Fibroblast of lung (primary cell): ENCODE measurements at places on chromosomes 4 and X.

GRCh38 chr4:92074839-92075238 lies 228.9 kb upstream of the GRID2 start:
- no peak for DNase-seq

DNA sequence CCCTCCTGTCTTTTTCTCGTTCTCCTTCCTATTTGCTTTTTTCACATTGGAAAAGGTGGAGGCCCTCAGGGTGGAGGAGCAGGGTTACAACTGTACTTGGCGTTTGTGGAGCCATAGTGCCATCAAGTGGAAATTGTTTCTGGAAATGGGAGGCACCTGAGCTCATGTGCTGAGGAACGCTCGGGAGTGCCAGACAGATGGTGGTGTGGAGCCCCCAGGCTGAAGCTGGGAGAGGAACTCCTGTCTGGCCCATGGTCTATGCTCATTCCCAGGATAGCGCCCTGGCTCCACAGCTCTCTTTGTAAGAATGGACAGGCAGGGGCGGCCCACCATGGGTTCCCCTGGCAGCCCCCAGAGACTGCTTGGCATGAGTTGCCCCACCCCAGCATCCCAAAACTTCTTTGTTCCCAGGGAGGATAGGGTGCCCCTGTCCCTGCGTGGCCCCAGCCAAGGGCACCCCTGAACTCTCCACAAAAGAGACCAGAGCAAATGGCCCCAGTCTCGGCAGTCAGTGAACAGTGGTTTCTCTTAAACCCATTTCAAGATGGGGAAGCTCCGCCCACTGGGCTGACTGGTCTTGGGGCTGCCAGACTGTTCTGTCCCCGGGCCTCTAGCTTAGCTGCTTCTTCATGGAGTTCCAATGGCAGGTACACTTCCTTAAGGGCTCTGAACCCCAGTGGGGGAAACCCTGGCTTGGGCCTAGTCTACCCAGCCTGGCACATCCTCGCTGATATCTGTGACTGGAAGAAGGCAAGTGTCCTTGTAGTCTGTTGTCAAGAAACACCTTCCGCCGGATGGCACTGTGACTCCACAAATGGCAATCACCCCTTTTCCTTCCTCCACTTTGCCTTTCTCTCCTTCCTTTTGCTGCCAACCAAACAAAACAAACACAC lies 70.1 kb downstream of the NBDY start:
- DNase-seq, result no peak

DNA sequence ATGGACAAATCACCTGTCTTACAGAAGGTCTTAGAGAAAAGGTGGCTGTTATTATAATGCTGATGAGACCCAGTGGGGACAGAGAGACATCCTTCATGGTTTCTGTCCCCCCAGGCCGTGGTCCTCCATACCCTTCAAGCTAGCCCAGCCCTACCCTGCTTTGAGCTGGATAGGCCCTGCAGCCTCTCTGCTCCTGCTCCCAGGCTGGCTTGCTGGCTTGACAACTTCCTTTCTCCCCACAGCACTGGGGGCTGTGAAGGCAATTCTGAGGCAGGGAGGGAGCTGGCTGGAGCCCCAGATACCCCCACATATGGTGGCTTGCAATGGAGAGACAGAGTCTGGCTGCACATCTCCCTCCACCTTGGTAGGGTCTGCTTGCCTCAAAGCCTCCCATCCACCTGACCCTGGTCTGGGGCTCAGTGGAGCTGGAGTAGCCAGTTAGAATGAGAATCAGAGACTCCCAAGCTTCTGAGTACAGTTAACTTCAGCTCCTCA lies 118.2 kb downstream of the PJA1 start:
- no peak for DNase-seq

GRCh38 chrX:118418811-118419251 lies 72.9 kb downstream of the WDR44 start:
- DNase-seq, result no peak

DNA sequence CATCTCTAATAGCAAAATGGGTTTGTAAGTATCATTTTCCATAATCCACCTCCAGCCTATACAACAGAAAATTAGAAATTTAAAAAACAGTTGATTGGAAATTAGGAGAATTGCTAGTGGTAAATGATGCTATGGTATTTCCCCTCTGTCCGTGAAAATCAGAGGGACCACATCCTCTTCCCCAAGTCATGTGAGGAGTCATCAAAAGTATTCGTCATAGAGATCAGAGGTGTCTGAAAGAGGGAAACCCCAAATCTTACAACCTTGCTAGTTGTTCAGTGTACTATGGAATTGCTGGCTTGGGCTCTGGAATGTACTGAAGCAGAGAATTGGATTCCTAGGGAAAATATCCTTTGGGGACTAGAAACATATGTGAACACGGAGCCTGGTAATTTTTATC lies 241.4 kb upstream of the ARHGAP24 start:
- no peak for DNase-seq

- DNase-seq, result peak; percentile 63
Measured at GRCh38 chr4:82975792-82976191, 34.8 kb downstream of the LIN54 start.

DNA sequence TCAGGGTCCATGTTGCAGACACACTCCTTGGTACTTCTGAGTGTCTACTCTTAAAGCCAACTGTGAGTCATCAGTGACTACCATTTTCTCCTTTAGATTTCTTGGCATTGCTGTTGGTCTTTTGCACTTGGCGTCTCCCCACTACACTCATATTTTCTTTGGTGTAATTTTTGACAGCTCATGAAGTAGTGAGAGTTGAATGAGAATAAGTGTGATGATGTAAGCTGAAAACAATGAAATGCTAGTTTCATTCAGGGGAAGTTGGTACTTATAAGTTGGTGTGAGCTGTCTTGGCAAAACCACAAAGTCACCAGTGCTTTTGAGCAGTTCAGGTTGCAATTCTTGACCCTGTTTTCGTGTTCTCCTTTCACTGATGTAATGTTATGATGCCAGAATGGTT lies 142.9 kb upstream of the ARX start:
- DNase-seq, result peak; percentile 2

DNA sequence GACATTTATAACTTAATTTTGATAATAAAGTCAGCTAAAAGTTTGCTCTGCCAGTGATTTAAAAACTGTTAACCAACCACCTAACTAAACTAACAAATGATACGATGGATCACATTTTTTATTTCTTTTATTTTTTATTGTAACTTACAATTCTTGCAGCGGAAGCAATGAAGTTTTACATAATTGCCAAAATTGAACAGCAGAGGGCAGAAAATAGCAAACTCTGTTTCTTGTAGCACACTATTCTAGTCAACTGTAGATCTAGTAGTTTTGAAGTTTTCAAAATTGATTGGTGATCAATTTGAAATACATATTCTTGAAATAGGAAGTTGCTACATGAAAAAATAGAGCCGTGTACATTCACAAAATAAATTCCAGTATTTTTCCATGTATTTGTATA lies 2.8 kb upstream of the GRIA2 start:
- DNase-seq, result peak; percentile 42

- DNase-seq, result no peak
Measured at GRCh38 chr4:111028795-111029194, 405.9 kb upstream of the PITX2 start.

DNA sequence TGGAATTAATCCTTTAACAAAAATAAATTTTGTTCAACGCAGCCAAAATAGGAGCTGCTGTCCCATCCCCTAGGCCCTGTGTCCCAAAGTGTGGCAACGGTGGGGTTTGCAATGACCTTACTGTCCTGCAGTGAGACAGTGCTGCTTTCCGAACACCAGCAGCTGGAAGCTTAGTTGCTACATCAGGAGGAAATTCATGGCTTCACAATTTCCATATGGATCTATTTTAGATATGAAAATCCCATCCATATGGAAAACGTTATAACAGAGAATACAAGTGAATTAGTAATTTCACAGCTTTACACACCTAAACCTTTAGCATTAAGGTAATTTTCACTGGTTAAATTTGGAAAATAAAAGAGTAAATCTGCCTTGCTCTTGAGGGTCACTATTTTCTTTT lies 396.3 kb upstream of the TENM3 start:
- DNase-seq, result no peak

DNA sequence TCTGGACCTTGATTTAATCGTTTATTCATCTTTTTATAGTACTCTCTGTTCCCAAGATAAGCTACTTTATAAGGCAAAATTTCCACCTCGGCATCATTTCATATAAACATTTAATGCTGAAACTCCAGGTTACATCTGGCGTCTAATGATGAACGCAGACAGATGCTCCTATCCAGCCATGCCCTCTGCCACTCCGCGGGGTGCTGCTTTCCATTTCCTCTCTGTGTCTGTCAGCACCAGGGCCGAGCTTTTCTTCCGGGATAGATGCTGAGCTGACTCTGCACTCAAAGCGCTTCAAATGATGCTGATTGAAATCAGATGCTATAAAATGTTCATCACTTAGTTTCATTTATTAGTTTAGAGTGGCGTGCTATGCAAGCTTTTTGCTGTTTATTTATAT lies 80.5 kb upstream of the HELT start:
- no peak for DNase-seq

DNA sequence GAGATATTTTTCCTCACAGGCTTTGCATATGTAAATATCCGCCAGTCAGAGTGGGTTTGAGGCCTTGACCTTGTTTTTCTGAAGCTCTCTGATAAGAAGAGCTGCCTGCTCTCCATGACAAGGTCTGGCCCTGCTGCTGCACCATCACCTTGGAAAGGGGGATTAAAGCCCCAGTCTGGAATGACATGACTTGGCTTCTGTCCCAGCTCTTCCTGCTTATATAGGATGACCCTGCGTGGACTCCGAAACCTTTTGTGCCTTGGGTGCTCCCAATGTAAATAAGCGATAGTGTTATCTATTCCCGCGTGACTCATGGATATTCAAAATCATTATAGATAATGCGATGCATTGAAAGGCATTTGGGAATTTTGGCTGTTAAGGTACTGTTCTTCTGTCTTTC lies 139.3 kb downstream of the BMPR1B start:
- DNase-seq, result no peak

DNA sequence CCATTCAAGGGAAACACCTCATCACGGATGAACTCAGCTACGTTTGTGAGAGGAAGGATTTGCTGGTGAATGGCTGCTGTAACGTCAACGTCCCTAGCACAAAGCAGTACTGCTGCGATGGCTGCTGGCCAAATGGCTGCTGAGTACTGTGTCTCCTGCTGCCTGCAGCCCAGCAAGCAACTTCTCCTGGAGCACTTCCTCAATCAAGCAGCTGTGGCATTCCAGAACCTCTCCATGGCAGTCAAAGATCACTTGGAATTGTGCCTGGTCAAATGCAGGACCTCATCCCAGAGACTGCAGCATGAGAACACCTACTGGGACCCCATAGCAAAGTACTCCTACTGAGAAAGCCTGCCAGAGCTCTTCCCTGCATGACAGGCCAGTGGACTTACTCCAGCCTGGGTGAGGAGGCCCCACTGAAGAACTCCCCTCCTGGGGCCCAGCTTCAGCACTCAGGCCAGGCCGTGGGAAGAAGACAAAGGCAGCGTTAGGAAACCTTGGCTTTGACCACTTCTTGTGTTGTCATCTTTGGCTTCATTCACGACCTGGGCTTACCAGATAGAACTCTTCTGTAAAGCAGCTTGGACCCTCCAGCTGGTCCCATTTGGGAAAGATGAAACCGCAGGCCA lies 244.3 kb downstream of the RBMX2 start:
- peak; percentile 2 for DNase-seq

- DNase-seq, result no peak
Measured at GRCh38 chrX:29581223-29581622, 634.1 kb upstream of the MAGEB2 start.

DNA sequence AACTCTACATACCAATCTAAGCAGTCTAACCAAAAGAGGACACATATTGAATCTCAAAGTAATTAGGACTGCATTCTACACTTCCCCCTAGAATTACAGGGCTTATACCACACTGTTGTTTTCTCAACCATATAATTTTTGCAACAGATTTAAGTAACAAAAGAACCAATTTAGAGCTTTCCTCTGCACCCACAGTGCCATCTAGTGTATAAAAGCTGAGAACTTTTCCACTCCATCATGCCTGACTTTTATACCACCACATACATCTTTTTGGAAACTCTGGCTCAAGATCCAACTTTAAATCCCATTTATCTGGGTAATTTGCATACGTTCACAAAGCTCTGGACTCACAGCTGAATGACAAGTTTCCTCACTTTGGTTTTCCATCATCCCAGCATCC lies 99.5 kb downstream of the EFHC2 start:
- peak; percentile 32 for DNase-seq

DNA sequence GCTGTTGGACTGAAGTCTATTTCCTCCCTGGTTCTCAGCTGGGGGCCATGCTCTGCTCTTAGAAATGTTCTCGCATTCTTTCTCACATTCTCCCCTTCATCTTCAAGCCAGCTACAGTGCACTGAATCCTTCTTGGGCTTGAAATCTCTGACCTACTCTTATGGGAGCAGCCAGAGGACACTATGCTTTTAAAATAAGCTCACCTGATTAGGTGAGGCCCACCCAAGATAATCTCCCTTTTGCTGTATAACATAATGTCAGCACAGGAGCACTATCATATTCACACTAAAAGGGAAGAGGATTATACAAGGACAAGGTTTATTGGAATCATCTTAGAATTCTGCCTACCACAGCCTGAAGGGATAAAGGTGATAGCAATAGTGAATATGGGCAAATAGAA lies 146.3 kb downstream of the ZNF674 start:
- no peak for DNase-seq

DNA sequence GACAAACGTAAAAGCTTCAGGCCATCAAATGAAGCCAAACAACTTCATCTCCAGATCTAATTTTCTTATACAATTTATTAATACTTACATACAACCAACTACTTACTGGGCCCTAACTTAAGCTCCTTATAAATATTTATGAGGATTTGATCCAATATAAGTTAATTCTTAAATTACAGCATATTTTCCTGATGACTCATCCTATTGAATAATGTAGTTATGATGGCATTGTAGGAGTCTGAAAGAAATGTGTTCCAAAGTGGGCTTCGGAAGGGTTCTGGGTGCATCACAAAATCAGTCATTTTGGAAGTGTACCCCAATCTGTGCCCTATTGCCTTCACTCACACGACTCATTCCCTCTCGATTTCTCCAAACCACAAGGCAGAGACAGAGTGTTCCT lies 455.1 kb upstream of the CTSO start:
- peak; percentile 24 for DNase-seq

DNA sequence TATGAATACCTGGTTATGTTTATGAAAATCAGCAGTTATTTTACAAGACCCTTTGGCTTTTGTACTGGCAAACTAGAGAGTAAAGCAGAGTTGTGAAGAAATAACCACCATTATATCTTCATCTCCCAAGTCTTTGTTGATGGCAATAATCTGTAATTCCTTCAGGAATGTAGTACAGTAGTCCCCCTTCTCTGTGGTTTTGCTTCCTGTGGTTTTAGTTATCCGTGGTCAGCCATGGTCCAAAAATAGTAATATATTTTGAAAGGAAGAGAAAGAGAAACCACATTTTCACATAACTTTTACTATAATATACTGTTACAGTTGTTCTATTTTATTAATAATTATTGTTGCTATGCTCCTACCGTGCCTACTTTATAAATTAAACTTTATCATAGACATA lies 27.8 kb downstream of the BANK1 start:
- DNase-seq, result peak; percentile 78
